Sciatic nerve (tissue), 2 donors: ENCODE measurements at places on chromosomes 1 and 21.

- no peak for DNase-seq
These were observed 148.1 kb downstream of the NRIP1 start for GRCh38 chr21:14916676-14917141.

GRCh38 chr1:46594063-46594462 lies 10.0 kb downstream of the MKNK1 start:
- no peak for DNase-seq

- DNase-seq, result no peak
These were observed 15.7 kb upstream of the PKP1 start for GRCh38 chr1:201267481-201268229.

DNA sequence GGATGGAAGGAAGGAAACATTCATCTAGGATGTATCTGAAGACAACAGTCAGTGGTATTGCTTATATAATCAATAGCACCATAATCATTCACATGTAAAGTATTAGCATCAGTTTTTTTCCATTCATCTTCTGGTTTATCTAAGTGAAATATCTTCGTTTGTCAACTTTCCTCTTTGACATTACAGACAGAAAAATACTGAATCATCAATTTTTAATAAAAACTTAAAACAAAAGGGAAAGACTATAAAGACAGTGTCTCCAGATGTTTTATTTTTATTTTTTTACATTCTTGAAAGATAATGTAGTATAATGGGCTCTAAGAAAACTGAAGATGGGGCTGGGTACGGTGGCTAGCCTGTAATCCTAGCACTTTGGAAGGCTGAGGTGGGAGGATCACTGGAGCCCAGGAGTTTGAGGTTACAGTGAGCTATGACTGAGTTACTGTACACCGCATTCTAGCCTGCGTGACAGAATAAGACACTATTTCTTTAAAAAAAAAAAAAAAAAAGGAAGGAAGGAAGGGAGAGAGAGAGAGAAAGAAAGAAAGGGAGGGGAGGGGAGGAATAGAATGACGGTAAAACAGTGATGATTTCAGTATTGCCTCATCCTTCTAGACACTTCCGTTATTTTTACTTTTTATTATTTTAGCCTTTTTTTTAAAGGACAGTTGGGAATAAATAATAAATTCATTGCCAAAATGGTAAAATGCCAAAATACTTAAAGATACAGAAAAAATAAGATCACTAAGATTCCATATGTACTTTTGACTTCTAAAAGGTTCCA lies 89.5 kb downstream of the NRIP1 start:
- no peak for DNase-seq

GRCh38 chr1:25674807-25675084 lies 58.2 kb downstream of the MAN1C1 start:
- DNase-seq, result no peak

GRCh38 chr1:13617108-13617507 lies 33.5 kb downstream of the PDPN start:
- DNase-seq, result no peak

- no peak for DNase-seq
These were observed 91.6 kb downstream of the RNF220 start for GRCh38 chr1:44496541-44497171.

DNA sequence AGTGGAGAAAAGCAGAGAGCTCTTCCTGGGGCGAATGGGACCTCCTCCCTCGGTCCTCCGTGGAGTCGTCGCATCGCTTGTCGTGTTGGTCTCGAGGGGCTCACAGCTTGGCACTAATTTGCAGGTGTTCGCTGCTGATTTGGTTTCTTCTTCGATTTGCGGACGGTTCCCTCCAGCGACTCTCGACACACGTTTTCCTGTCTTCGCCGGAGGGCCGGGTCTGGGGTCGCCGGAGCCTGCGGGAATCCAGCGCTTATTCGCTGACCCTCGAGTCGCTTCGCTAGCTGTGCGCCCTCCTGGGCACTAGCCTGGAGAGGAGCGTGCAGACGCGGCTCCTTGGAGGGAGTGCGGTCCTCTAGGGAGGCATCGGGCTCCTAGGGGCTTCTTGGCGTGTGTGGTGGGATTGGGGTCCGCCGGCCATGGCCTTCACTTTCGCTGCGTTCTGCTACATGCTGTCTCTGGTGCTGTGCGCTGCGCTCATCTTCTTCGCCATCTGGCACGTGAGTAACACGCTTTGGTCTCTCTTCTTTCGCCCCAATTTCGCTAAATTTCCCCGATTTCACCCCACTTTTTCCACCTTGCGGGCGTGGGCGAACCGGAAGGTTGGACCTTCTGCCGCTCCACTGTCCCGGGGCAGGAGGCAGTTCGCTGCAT lies 766 bp downstream of the CNIH3 start:
- DNase-seq, result no peak

DNA sequence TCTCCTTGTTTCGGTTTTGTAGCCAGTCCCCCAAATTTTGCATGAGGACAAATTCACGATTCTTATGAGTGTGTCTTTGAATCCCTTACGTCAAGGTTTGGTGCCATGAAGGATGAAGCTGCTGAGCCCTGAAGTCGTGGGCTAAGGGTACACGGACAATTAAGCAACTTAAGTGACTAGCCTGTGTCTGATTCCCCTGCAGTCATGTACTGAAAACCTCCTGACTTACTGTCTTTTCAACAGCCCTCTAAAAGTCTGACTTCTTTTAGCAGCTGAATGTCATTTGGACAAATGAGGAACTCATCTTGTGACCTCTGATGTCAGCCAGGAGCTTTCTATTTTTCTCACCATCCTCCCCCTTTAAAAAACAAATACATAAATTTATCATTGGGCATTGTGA lies 27.1 kb upstream of the C1orf105 start:
- no peak for DNase-seq

GRCh38 chr21:17631195-17631594 lies 18.5 kb upstream of the BTG3 start:
- no peak for DNase-seq

- no peak for DNase-seq
These were observed 941 bp upstream of the TBCE start for GRCh38 chr1:235366286-235366685.

GRCh38 chr1:18263547-18264120 lies 156.0 kb downstream of the IGSF21 start:
- no peak for DNase-seq

GRCh38 chr1:153612755-153613331 lies at the start of gene S100A16:
TSS of gene S100A16 (minus strand) at chr1:153613137. CDS start at chr1:153608151, 4,986 bp downstream.
- DNase-seq, result peak; percentile 86

- DNase-seq, result no peak
These were observed 447.9 kb downstream of the CAMTA1 start for GRCh38 chr1:7233237-7233540.

DNA sequence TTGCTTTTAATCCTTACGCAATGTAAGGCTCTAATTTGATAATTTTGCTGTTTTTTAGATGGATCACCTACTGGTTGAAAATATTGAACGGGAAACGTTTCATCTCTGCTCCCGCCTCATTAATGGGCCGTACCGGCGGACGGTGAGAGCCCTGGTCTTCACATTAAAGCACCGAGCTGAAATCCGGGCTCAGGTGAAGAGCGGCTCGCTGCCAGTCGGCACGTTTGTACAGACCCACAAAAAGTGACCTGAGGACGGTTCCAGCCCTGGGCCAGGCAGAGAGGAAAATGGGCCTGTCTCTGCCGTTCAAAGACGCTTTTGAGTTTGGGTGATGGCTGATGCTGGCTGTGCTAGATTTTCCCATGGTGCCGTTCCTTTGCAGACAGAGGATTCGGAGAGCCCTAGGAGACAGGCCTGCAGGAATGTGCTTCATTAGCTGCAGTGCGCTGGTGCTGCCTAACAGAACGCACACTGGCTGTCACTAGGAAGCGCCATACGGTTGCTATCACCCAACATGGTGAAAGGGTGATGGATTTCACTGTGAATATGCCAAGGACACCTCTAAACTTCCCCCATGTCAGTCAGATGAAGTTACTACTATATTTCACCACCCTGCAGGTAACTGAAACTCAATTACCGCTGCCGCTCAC lies 42.9 kb downstream of the TCEANC2 start:
- DNase-seq, result no peak

DNA sequence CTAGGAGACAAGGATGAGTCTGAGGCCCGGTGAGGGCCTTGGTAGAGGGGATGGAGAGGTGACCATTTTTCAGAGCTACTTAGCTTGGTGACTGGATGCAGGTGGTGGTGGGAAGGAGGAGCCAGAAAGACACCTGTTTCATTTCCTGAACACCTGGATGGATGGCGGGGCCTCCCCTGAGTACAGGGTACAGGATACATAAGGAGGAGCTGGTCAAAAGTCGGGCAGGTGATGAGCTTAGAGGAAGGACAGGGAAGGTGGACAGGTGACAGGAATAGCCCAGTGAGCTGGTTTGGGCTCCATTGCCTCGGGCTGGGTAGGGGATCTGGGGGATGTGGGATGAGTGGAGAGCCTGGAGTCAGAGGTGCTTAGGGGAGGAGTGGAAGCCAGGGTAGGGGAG lies 6.3 kb downstream of the FAAH start:
- no peak for DNase-seq

DNA sequence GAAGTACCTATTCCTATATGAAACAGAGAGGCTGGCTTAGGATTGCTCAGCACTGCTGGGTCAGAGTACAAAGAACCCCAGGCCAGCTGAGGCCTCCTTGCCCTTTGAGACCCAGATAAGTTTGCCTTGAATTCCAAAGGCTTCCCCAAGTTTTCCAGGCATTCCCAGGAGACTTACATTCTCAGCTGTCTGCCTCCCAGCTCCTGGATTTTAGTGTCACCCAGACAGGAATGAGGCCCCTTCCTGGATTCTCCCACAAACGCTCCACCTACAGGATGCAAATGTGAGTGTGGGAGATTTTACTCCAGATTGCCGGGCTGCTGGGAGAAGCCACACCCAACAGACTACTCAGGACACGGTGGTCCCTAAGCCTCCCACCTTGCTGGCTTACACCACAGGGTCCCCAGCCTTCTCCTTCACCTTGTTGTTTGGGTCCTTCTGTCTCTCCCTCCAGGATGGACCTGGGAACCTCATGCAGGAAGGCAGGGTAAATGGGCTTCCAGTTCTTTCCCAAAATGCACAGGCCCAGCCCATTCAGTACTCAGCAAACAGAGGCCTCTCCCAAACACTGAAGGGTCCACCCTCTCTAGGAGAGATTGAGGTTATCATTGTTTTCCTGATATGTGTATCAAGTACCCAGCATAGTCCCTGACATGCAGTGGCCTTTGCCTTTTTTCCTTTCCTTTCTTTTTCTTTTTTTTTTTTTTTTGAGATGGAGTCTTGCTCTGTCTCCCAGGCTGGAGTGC lies 10.6 kb downstream of the RHBG start:
- DNase-seq, result no peak

DNA sequence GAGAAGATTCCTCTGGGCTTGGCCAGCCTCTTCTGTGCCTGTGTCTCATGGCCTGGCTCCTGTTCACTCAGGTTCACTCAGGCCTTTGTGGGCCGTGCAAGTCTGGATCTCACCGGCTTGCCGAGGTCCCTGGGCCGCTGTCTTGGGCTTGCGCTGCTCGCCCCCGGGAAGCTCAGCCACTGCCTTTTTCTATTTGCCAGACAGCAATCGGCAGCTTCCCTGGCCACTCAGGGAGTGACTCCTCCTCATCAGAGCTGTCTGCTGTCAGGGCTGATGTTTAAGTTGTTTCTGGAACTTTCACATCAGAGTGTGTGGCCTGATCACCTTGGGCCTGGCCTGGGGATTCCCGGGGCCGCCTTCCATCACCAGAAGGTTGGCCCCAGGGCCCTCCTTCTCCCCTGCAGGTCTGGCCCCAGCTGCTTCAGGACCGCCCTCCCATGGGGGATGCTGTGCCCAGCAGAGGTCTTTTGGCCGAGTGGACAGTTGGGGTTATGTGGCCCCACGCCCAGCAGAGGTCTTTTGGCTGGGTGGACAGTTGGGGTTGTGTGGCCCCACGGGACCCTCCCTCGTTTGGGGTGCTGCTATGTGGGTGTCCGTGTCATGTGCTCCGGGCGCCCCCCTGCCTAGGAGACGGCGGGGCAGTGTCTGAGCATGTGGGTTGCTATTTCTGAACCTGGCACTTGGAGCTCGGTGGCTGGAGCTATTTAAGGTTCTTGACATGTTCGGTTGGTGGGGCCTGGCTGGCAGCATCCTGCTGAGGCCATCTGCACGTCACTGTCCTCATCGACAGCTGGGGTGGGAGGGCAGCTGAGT lies 12.5 kb downstream of the SLX9 start:
- no peak for DNase-seq

DNA sequence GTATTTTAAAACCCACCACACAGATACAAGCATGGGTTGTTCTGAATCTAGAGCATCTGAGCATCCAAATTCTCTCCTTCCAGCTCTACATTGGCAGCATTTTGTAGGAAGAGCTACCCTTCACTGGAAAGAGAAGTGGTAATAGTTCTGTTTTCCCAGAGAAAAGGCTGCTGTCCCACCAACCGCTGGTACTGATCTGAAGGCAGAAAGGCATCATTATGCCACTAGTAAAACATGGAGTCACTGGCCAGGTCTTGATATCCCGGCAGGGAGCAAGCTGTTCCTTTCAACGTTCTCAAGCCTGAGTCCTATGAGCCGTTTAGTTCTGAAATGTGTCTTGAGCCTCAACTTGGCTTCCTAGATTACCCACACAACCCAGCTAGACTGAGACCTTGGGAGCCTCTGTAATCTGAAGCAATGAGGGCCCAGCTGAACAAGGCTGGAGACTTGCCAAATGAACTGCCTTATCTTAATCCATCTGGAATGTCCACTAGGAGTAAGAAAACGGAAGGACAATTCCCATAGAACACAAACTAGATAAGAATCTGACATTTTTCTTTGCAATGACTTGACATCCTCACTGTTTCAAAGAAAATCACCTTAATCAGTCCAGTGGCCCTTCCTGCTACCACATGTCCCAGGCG lies 116.8 kb downstream of the KCNH1 start:
- DNase-seq, result no peak

DNA sequence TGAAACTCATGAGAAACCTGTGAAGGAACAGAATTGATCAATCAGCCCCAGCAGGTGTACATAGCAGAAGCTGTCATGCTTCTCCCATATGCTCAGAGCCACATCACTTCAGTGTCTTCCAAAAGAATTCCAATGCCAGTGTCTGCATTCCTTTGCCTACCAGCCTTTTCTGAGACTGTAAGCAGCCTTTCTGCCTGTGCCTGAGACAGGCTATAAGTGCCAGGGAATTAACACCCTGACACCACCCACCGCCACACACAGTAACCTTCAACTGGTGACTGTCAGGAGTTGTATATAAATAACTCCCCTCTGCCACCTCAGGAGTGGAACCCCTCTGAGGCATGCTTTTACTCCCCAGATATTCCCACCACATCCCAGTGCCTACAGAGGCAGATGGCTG lies 38.1 kb upstream of the SLAMF9 start:
- DNase-seq, result no peak

- DNase-seq, result no peak
These were observed 25.5 kb upstream of the MRPS6 start for GRCh38 chr21:34047835-34048234.

- DNase-seq, result no peak
These were observed 5.5 kb upstream of the NSUN4 start for GRCh38 chr1:46335081-46335480.

GRCh38 chr1:44543064-44543744 lies 131.1 kb downstream of the TMEM53 start:
- no peak for DNase-seq

GRCh38 chr1:17791055-17791390 lies 35.9 kb downstream of the ACTL8 start:
- no peak for DNase-seq

GRCh38 chr1:152902636-152903035 lies 5.7 kb upstream of the IVL start:
- DNase-seq, result no peak

- DNase-seq, result no peak
These were observed 121.8 kb downstream of the TOMM20 start for GRCh38 chr1:235006816-235007215.

GRCh38 chr1:19878637-19878985 lies 3.6 kb upstream of the OTUD3 start:
- DNase-seq, result no peak
